ENCODE measurements at places on chromosomes 2 and 18.
A peak's percentile ranks its signal among the peaks of the same experiment; 100 is the strongest.

GRCh38 chr2:193315428-193316091, 1120.8 kb upstream of the TMEFF2 start:
- no peak for DNase-seq

DNA sequence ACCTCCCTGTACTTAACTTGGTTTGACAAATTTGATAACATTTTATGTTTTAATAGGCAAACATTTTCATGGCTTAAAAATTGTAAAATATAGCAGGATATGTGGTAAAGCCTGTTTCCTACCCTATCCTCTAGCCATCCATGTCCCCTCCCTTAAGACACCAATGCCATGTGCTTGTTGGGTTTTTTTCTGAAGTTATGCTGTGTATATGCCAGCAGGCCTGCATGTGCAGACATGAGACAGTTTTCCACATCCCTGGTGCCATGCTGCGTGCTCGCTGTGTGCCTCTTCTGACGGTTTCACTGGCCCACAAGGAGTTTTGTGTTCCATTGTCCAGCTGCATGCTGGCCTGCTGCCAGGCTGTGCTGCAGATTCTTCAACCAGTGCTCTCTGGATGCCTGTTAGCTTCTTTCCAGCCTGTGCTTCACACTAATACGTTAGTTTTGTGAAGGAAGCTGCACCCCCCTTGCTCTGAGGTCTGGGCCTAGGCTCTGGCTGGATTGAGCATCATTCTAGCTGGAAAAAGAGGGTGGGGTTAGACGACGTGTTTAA, 16.9 kb downstream of the INPP4A start:
- DNase-seq, result no peak

GRCh38 chr2:172082105-172082943, 3.0 kb upstream of the DLX1 start:
- no peak for DNase-seq

GRCh38 chr2:235606004-235606715, 112.3 kb downstream of the AGAP1 start:
- DNase-seq, result peak; percentile 88

- no peak for DNase-seq
Measured at GRCh38 chr18:37483984-37484819, 81.4 kb downstream of the CELF4 start.

DNA sequence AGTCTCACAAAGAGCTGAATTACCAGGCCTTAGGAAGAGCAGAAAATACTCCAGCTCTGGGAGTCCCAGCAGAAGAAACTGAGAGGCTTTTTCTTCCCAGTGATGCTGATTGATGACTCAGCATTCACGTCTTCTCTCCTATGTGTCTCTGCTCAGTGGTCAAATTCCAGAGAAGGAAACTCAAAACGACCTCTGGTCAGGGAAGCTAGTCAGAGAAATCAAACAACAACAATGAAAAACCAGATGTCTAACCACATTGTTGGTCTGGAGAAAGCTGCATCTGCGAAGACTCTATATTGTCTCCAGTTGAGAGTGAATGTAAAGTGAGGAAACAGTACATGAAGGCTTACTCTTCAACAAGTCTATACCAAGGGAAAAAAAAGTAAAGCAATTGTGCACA, 28.6 kb upstream of the CERS6 start:
- peak; percentile 95 for DNase-seq

DNA sequence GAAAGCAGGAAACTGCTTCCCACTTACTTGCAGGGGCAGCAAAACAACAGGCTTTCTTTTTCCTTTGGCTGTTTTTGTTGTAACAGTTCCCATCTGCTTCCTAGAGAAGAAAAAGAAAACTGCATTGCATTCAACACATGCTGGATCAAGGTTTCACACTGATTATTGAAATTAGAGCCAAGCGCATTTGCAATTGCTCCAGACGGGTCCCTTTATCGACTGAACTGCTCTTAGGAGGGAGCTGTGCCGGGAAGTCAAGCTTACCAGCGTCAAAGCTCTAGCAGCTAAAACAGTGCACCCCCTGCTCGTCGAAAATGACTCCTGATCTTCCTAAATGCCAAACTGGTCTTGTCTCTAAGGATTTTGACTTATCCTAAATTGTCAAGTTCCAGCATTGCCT, 164.0 kb upstream of the SESTD1 start:
- no peak for DNase-seq

GRCh38 chr18:74898965-74899364, 301.3 kb downstream of the ZNF407 start:
- DNase-seq, result peak; percentile 48

GRCh38 chr18:76991021-76991688, 141.4 kb downstream of the MBP start:
- DNase-seq, result no peak

DNA sequence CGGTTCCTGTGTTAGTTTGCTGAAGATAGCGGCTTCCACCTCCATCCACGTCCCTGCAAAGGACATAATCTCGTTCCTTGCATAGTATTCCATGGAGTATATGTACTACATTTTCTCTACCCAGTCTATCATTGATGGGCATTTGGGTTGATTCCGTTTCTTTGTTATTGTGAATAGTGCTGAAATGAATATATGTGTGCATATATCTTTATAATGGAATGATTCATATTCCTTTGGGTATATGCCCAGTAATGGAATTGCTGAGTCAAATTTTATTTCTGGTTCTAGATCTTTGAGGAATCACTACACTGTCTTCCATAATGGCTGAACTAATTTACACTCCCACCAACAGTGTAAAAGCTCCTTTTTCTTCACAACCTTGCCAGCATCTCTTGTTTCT, 255.4 kb upstream of the CDH2 start:
- DNase-seq, result no peak

DNA sequence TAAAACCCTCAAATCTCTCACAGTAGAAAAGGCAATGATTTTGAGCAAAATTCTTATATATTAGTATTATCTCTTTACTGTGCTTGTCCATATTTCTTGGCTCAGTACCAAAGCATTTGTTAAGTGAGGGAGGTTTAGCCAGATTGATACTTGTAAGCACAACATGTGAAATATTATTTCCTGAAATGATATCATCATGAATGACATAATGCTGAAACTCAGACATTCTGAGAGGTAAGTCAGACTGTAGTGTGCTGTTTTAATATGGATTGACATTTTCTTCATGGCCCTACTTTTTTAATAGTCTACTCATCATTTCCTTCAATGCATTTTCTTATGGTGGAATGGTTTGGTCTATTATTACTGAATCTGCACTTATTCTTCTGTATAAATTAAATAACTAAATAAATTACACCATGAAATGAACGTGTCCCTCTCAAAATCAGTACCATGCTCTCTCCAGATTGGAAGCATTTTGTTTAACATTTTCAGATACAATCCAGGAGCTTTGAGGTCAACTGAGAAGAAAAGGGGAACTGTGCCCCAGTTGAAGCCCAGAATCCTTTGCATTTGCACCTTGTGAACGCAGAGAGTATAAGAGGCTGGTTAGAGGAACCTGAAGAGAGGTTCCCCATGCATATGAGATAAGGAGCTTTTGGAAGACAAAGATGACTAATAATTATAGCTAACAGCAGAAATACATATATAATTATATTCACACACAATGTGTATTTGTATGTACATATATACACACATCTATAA, 50.1 kb upstream of the CRACDL start:
- no peak for DNase-seq

- DNase-seq, result no peak
Measured at GRCh38 chr2:48274040-48274439, 255.9 kb upstream of the STON1 start.

DNA sequence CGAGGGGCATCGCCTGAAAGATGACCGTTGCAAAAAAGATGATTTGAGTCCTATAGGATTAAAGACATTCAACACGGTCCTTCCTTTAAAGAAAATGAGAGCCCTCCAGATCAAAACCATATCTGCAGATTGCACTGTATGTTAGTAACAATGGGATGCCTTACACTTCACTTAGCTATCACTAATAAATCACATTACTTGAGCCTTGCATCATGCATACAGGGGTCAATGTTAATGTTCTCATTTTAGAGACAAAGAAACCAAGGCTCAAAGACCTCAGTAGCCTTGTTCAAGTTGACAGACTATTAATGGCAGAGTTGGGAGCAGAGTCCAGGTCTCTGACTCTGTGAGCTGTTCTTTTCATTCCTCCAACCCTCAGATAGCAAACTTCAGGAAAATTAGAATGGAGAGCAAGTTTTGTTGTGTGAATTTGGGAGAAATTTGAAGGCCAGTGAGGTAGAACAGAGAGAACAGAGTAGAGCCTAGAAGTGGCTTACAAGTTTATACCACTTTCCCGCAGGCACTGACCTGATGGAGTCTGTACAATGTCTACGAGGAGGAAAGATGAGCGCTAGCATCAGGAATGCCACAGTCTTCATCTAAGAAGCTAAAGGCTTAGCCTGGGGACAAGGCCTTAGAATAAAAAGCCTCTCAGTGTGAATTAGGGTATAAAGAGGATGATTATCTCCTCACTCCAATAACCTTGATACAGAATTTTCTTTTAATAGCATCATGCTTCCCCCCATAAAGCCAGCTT, 48.3 kb downstream of the TRIB2 start:
- DNase-seq, result peak; percentile 53

DNA sequence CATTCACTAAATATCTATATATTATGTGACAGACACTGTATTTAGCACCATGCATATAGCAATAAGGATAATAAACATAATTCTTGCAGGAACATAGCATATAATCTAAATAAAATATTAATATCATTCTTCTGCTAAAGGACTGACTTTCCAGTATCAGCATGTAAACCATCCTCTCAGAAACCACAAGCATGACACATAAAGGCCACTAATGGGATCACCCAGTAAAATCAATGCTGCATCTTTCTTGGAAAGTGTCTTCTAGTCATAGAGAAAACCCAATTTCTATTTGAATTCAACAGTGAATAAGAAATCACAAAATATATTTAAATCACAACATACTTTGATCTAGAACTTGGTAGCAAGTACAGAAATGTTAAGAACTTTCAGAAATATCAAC, 5.8 kb upstream of the LRP1B start:
- no peak for DNase-seq

- no peak for DNase-seq
Measured at GRCh38 chr2:24731923-24732322, 61.3 kb downstream of the PTRHD1 start.

- DNase-seq, result peak; percentile 30
Measured at GRCh38 chr2:198657512-198658121, 800.1 kb downstream of the SATB2 start.

DNA sequence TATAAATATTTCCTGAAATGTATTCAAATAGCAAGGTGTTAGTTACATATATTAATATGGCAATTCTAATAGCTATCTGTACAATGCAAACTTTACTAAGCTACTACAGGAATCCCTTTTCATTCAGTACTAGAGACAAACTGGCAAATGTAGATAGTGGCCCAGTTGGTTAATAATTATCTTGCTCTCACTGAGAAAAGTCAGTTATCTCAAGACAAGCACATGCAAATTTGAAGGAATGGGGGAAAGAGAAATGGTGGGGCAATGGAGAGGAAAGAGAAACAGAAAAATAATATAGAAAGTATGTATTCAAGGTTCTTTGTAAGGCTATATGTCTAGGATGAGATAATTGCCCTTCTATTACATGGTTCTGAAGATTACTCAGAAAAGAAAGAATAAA, 280.0 kb downstream of the FIGN start:
- no peak for DNase-seq

- DNase-seq, result no peak
Measured at GRCh38 chr2:74004212-74005182, 19.8 kb downstream of the TET3 start.
